ENCODE measurements at places on chromosomes 3 and 15.

GRCh38 chr3:151328298-151328995 is 902 bp downstream of the P2RY13 start:
- no peak for DNase-seq

DNA sequence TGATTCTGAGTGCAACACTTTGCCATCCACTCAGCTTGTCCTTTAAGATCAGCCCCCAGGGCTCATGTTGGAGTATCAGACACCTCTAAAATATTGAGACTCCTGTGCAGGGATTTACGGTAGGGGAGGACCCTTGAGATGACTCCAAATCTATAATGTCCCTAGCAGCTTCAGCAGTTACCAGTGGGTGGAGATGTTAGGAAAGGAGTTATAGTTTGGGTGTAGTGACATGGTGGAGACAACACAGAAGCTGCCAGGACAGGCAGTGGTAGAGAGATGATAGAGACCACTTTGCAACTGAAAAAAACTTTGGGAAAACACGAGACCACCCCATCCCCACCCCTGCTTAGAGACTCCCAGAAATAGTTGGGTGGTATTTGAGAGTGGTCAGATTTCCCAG is 43.3 kb upstream of the GSK3B start:
- no peak for DNase-seq

DNA sequence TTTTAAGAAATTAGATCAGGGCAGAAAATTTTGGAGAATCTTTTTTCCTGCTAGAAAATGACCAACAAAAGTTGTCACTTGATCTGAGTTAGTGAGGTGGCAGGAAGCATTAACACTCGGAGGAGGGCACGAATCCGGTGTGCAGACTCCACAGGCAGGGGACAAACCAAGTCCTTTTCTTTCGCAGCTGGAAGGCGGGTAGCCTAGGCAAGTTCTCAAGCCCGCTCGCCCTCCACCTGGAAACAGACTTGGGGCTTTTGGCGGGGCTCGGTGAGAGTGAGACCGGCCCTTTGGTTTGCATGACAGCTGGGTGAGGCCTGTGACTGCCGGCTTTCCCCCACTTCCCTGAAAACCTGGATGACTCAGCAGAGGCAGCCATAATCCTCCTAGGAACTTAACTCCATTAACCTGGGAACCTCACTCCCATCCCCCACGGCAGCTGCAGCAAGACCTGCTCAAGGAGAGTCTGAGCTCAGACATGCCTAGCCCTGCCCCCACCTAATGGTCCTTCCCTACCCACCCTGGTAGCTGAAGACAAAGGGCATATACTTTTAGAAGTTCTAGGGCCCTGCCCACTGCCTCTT is 134.8 kb downstream of the MFSD1 start:
- DNase-seq = no peak

DNA sequence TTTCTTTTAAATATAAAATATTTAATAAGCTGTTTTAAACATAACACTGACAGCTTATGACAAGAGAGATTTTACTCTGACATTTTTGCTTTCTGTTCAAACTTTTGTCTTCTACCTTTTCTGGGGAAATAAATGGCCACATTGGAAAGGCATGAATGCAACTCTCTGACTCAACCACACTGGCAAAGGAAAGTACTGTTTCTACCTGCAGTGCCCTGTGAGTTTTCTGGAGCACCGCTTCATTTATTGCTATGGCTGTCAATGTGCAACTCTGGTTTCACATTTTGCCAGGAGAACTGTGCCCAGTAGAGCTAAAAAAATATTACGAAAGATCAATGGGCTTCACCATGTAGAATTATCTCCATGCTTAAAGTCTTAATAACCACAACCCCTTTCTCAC is 15.1 kb downstream of the PDZRN3 start:
- DNase-seq = no peak

DNA sequence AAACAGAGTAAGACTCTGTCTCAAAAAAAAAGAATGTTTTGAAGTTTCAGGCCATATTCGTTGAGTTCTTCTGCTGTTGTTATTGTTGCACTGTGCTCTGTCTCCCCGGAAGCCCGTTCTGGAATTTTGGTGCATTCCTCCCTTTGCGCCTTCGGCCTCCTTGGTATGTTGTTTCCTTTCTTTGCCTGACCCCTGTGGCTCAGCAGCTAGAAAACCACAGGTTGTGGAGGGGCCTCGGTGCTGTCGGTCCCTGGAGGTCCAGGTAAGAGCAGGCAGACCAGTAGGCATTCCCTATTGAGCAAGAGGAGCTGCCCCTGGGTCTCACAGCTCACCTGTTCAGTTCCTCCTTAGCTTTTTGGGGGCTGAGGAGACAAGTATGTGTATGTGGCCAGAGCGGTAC is 51.0 kb upstream of the DLG1 start:
- DNase-seq = no peak

- DNase-seq = no peak
Measured at GRCh38 chr3:116833202-116833601, 123.6 kb downstream of the TUSC7 start.

DNA sequence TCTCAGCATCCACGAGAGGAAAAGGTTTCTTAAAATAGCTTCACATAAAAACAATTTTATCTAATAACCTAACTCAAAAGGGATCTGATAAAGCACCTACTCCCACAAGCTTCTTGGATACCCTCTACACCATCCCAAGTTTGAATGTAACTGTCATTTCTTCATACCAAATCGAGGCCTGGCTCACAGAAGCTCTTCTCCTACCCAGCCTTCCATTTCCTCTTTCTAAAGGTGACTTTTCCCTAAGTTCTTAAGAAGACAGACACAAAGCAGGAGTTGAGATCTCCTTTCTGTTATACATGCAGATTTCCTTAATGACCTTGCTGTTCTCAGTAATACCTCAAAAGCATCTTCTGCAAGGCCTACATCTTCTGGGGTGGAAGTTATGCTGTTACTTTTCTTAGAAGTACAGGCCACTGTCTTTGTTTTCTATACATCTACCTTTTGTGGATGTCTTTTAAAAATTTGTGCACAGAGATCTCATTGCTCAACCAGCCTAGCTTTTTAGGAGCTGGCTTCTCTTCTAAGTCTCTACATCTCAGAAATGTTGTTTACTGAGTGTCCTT is 3.4 kb upstream of the LRRIQ4 start:
- DNase-seq = no peak

DNA sequence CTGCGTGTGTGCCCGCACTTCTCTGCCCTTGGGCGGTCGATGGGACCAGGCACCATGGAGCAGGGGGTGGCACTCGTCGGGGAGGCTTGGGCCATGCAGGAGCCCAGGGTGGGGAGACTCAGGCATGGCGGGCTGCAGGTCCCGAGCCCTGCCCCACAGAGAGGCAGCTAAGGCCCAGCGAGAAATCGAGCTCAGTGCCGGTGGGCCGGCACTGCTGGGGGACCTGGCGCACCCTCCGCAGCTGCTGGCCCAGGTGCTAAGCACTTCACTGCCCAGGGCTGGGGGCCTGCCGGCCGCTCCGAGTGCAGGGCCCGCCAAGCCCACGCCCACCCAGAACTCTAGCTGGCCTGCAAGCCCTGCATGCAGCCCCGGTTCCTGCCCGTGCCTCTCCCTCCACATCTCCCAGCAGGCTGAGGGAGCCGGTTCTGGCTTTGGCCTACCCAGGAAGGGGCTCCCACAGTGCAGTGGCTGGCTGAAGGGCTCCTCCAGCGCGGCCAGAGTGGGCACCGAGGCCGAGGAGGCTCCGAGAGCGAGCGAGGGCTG is 553 bp upstream of the RTP4 start:
- DNase-seq = no peak

DNA sequence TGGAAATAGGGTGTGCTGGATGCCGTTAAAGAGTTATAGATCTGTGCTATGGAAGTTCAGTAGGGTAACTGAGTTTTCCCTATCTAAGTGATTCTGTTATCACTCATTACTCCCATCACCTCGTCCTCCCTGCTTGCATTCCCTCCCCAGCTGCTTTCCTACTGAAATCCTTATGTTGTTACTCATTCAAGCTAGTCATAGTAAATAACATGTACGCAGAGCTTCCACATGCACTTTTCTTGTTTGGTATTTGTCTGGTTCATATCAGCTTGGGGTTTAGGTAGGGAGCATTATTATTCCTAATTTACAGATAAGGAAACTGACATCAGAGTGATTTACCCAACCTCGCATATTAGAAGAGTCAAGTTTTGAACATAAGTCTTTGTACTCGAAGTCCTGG is 135.1 kb downstream of the HCN4 start:
- no peak for DNase-seq

GRCh38 chr3:126312341-126312740 is 44.9 kb downstream of the KLF15 start:
- no peak for DNase-seq

DNA sequence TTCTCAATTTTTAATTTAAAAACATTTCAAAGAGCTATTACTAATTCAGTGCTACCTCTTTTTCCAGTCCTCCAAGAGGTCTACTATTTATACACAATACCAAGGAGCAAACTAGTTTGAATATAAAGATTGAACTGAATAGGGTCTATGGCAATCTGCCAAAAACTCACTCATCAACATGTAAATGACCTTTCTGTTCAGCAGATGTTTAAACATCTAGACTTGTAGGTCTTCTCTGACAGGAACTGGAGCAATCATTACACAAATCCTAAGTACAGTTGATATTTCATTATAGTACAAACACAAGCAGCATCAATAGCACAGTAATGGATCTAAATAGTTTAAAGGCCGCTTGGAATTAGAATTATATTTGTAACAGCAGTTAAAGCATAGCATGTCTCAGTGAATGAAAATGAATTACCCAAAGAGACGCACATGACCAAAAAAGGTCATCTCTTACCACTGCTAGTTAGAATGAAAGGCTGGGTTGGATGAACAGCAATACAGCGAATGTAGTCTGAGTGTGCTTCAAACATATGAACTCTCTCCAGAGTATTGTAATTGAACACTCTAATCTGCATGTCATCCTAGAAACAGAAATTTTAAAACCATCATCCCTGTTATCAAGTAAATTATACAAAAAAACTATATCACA is 10.7 kb downstream of the COPB2 start:
- no peak for DNase-seq

DNA sequence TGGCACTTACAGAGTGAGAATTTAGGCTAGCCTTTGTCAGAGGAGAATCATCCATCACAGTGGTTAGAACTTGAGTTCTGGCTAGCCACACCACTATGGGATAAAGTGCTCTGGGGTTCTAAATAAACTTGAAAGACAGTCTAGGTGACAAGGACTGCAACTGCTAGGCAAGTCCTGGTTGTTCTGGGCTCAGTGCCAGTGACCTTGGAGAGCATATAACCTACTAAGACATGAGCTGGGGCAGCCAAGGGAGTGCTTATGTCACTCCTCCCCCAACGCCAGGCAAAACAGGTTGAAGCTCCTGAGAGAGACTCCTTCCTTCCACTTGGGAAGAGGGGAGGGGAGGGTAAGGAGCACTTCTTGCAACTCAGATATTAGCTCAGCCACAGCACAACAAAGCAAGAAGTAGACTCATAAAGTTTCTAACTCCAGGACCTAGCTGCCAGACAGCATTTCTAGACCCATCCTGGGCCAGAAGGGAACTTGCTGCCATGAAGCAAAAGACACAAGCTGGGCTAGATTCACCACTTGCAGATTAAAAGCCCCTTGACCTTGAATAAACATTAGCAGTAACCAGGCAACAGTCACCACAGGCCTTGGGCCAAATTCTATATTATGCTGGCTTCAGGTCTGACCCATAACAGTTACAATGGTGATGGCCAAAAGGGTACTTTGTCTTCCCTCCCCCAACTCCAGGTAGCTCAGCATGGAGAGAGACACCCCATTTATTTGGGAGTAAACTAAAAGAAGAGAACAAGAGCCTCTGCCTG is 963.7 kb downstream of the PLOD2 start:
- DNase-seq = no peak

DNA sequence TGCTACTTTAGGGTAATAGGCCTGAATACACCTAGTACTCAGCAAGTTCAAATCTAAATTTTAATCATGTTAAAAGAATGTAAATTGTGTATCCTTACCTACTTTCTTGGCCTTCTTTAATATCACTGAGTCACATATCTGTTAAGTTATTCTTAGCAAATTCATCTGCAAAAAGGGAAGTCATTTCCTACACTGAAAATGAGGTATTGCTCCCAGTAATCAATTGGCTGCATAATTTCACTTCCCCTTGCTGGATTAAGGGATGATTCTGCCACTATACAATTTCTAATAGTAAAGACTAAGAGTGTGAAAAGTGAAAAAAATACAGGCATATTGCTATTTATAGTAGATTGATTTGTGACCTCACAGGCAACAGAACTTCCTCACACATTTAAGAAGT is 47.8 kb downstream of the CCDC54 start:
- no peak for DNase-seq

GRCh38 chr3:116084999-116085791 is 360.1 kb downstream of the LSAMP start:
- DNase-seq = no peak

DNA sequence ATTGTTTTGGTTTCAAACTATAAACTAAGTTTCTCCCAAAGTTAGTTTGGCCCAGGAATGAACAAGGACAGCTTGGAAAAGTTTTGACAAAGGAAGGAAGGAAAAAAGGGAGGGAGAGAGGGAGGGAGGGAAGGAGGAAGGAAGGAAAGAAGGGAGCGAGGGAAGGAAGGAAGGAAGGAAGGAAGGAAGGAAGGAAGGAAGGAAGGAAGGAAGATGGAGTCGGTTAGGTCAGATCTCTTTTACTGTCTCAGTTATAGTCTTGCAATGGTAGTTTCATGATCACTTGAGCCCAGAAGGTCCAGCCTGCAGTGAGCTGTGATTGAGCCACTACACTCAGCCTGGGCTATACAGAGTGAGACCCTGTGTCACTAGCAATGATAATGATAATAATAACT is 12.3 kb upstream of the UBXN7 start:
- DNase-seq = no peak

DNA sequence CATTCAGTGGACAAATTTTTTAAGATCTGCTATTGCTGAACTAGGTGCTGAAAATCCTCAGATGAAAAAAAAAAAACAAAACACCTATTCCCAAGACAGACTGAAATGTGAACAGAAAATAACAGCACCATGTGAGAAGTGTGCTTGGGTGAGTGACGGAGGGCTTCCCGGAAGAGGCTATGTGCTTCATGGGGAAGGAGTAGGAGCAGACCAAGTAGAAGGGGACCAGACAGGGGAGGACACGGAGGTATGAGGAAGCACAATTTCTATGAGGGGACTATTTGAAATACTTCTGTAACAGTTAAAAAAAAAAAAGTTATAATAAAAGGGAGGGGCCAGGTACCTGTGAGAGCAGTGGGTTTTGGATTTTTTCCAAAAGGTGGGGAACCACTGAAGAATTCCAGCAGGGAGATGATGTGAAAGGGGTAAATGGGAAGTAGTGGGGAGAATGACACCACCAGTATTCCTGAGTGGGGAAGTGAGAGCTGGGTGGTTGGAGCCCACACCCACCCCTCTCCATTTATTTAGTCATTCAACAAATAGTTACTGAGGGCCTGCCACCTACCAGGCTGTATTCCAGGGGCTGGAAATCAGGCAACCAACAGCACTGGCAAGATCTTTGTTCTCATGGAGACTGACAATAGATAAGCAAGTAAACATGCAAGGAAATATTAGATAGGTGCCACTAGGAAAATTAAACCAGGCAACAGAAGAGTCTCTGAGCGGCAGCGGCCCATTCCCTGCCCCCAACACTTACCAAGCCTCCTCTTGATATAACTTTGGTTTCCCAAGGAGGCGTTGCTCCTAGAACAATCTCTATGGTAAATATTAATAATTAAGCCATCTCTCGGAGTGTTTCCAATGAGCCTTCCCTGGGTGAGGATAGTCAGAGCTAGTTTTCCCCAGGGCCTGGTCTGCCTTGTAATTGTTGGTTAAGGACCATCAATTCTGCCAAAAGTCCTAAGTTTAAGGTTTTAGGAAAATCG is 3.8 kb upstream of the USP3 start:
- no peak for DNase-seq

Measured in GM12891 (cell line).